ENCODE measurements at places on chromosomes 16 and 17.

GRCh38 chr16:16805809-16806208, 426.9 kb downstream of the NPIPA7 start:
- no peak for DNase-seq

DNA sequence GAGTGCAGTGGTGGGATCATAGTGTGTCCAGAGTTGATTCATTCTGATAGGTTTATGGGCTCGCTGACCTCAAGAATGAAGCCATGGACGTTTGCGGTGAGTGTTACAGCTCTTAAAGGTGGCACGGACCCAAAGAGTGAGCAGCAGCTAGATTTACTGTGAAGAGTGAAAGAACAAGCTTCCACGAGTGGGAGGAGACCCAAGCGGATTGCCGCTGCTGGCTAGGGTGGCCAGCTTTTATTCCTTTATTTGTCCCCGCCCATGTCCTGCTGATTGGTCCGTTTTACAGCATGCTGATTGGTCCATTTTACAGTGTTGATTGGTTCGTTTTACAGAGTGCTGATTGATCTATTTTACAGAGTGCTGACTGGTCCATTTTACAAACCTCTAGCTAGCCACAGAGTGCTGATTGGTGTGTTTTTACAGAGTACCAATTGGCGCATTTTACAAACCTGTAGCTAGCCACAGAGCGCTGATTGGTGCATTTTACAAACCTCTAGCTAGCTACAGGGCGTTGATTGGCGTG, 17.5 kb downstream of the CACNG4 start:
- no peak for DNase-seq

DNA sequence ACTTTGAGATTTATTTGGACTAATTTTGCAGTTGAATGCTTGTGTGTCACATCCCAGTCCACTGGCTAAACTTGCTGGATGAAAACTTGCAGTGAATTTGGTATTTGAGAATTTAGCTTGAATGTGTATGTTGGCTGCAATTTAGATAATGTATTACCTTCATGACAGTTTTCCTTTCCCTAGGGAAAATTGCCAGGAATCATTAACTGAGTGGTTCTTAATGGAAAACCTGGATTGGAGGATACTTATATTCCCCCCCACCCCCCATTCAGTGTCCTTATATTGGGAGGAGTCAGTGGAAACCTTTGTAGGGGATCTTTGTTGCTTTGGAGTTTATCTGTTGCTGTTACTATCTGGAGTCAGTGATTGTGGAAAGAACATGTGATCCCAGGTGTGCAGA, 67.6 kb downstream of the KPNA2 start:
- no peak for DNase-seq

DNA sequence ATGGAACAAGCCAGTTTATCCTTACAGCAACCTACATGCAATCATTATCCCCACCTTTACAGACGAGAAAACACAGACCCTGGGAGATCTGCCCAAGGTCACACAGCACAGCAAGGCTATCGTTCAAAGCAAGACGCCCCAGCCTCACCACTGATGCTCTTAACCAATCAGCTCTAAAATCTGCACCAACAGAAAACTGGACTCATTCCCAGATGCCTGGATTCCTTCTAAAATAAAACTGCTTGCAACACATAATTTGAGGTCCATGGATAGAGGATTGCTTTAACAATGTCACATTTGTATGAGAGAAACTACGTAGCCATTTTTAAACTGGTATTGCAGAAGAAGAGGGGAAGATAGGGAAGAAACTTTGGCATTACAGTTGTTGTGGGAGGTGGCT, 6.8 kb downstream of the COTL1 start:
- DNase-seq: no peak

GRCh38 chr16:16005721-16006120, 56.3 kb downstream of the ABCC1 start:
- no peak for DNase-seq

DNA sequence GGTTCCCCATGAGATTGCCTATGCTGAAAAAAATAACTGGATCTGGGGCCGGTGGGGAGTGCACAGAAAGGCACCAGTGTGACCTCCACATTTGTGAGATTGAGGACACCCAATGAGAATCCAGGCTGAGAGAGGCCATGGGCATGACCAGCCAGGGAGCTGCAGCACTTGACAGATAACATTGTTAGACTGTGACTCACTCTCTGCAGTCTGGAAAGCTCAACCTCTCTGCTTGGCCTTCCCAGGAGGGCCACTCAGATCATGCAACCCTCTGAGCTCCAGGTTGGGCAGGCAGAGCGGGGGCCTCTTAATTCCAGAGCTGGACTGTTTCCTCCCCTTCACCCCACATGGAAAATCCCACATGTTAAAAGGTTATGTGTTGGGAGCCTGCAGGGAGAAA, 30.1 kb downstream of the FZD2 start:
- DNase-seq: peak; percentile 39

DNA sequence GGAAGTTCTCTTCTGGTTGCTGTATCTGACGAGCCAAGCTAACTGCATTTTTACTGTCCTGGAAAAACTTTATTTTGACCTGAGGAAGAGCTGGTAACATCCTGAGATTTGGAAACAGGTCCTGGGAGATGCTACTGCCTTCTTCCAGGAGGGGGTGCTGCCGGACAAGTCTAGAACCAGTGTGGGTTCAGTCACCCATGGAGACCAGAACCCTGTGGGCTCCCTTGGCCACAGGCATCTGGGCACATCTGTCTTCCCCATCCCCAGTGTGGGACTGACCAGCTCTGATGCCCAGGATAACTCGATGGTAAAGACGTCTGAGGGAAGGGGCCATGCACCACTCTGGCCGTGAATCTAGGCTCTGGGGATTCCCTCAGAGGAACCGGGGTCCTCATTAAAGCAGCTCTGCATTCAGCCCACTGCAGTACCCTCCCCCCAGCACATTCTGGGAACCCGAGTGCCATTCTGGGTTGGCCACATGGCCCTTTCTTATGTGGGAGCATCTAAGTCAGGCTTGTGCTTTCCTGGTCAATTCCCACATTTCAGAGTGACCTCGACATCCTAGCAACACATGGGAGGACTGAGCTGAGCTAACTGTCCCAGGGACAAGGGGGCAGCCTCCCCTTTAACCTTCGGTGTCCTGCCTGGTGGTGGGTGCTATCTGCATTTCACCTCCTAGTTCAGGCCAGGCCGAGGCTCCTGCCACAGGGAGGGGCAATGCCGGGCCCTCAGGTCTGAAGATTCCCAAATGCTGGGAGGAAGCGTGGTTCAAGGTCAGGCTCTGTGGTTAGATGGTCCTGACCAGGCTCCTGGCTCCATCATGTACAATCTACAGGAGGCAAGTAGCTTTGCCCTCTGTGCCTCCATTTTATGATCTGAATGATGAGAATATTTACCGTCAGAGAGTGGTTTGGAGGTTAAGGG, 6.4 kb downstream of the C16orf86 start:
- DNase-seq: peak; percentile 65

DNA sequence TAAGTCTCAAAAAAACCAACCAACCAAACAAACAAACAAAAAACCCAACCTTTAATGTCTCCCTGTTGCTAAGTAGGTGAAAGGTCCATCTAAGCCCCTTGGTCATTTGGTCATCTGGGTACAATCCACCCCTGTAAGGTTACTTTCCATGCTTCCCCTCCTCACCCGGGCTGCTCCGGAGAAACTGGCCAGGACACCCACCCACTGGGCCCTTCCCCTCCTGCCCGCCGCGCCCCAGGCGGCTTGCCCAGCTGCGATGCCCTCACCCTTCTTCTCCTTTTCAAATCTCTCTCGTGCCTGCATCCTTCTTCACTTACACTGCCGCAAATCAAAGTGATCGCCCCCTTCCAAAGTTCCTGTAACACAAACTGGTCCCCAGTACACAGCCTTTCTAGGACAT, 2.0 kb downstream of the NTAN1 start:
- no peak for DNase-seq

DNA sequence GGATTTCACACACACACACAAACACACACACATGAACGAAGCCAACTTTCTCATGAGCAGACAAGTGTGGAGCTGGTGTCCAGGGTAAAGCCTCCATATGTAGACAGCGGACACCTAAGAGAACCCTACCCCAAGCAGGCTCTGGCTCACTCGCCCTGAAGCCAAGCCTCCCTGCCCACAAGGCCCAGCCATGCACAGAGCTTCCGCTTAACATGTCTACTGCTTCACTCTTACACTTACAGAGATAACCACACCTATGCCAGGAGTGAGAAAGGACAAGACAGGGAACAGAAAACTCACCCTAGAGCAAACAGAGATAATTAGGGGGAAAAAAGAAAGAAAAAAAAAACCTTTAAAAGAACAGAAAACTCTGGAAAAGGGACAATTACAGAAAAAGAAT, 67.5 kb downstream of the CYTH1 start:
- no peak for DNase-seq

GRCh38 chr16:19378511-19378910, 39.2 kb upstream of the TMC5 start:
- no peak for DNase-seq

- DNase-seq: no peak
Measured at GRCh38 chr17:56930739-56931337, 17.0 kb upstream of the TRIM25 start.

DNA sequence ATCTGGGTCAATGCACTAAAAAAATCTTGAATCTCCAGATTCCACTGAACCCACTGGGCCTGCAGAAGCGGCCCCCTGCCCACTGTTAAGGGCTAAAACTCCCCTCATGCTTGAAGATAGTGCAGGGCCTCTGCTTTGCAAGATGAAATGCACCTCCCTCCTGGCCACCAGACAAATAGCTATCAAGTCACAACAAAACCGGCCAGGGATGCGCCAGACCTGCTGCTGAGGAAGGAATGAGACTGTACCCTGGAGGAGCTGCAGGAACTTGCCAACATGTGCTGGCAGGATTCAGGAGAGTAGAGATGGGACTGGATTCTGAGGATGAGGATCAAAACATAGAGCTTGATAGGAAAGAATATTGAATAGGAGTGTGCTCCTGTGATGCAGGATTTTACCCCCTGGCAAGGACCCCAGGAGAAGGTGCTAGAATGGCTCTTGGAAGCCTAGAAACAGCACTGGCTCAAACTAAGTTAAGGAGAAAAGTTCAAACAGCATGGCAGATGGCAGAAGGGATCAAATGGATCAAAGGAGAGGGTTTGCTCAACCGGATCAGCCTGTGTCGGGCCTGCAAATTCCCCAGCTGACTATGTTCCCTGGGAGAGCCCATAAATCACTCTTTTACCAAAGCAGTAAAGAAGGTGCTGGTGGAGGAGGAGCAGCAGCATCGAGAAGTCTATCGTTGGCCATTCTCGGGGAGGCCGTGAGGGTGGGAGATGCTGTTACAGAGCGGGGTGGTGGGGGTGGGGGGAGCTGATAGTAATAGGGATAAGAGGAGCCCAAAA, 27.2 kb upstream of the XYLT2 start:
- DNase-seq: no peak

- DNase-seq: no peak
Measured at GRCh38 chr17:2347805-2348685, 10.7 kb downstream of the SGSM2 start.

- DNase-seq: no peak
Measured at GRCh38 chr16:4324492-4325252, 8.8 kb downstream of the GLIS2 start.

DNA sequence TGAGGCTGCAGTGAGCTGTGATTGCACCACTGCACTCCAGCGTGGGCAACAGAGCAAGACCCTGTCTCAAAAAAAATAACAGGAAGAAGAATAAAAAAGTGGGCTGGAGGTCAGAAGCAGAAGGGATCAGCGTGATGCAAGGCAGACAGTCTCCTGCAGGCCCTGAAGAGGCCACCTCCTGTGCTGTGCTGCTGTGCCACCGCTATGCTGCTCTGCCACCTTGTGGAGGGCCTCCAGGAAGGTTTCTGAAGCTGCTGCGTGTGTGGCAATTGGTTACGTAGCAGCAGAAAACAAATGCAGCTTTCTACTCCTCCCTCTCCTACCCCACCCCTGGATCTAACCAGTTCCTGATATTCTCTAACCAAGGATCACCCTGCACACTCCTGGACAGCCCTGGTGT, 815.5 kb downstream of the KCNJ18 start:
- no peak for DNase-seq

GRCh38 chr17:36689089-36689667, 87.8 kb downstream of the MRM1 start:
- no peak for DNase-seq

GRCh38 chr17:3795390-3796102, 5.4 kb downstream of the ITGAE start:
- no peak for DNase-seq

- no peak for DNase-seq
Measured at GRCh38 chr17:13640551-13640950, 38.8 kb upstream of the HS3ST3A1 start.

- no peak for DNase-seq
Measured at GRCh38 chr17:4440690-4441686, 7.2 kb downstream of the SPNS3 start.

- no peak for DNase-seq
Measured at GRCh38 chr17:55171634-55172328, 93.0 kb upstream of the HLF start.
